Activated CD8-positive, alpha-beta memory T cell treated with anti-CD3 and anti-CD28 coated beads for 36 hours (primary cell): ENCODE measurements at places on chromosomes 5 and 9. TPM values are rescaled to one million over a fixed set of nuclear protein-coding genes. Genes with fewer than 3 reads are reported as not detected.

The SIL1 gene
- total RNA-seq = 27.2 TPM

The LHX3 gene
- not detected for total RNA-seq

The FGF1 gene
- total RNA-seq = not detected

The SPINK1 gene
- total RNA-seq = not detected

The SLC46A2 gene
- not detected for total RNA-seq

The DEPDC1B gene
- 16.2 TPM for total RNA-seq

The ATOSB gene
- 5.7 TPM for total RNA-seq

The SLIT3 gene
- total RNA-seq = 0.76 TPM
